ENCODE measurements at places on chromosomes 1 and 21. TPM values are rescaled to one million over a fixed set of nuclear protein-coding genes. Genes with fewer than 3 reads are reported as not detected.

DNA sequence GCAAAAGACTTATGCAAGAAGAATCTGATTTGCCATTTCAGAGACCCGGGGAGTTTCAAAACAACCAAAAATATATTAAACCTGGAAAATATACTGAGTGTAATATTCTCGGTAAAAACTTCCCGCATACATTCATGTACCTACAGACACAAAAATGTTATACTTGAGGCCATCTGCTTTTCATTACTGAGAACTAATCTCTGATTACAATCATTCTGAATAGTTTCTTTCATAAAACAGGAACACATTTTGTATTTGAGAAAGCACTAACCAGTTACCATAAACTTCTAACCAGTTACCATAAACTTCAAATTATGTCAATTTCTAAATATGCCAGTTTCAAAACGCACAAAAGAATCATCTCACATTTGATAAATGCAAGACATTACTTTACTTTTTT lies 7.8 kb downstream of the ZNHIT6 start:
- no peak overlapping the region for H3K4me3 ChIP-seq
- H3K27me3 ChIP-seq: no peaks in the 10 kb centered on the region
- H3K4me1 ChIP-seq: peaks cover 6% of the 10 kb centered on the region
- no peak for DNase-seq
- H3K27ac ChIP-seq: no peak overlapping the region

DNA sequence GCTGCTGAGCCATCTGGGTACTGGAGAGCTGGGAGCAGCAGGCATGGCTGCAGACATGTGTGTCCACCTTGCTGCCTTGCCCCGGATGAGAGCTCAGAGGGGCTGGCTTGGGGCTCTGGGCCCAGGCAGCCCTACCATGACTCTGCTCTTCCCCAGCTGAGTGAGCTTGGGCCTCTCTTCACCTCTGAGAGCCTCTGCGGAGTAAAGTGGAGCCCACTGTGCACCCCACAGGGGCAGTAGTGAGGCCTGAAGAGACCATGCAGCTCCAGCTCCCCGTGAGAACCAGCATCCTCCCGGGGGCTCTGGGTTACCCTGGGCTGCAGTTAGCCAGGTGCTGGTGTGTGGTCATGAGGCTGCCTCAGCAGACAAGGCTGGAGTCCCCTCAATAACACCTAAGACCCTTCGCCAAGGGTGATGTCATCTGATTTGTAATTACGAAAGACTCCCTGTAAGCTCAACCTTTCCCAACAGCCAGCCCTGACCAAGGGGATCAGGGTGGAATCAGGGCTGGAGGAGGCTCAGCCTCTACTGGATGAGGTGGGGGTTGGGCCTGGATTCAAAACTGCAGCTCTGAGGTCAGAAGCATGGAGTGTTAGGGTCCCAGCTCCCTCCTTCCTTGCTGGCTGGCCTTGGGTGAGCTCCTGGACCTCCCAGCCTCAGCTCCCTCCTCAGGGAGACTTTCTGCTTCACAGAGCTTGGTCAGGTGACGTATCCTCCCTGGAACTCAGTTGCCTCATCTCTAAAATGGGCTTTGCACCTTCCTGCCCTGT lies 308.0 kb downstream of the MATN1 start:
- DNase-seq: peak; percentile 0
- H3K4me3 ChIP-seq: no peak overlapping the region
- H3K4me1 ChIP-seq: no peaks in the 10 kb centered on the region
- no peaks in the 10 kb centered on the region for H3K27me3 ChIP-seq
- H3K36me3 ChIP-seq: no peaks in the 10 kb centered on the region

- no peak overlapping the region for H3K4me3 ChIP-seq
- peaks cover 18% of the 10 kb centered on the region for H3K4me1 ChIP-seq
- H3K27me3 ChIP-seq: no peaks in the 10 kb centered on the region
Observed at GRCh38 chr1:180563026-180563827, 4.5 kb downstream of the OVAAL start.

GRCh38 chr1:164801791-164802502 lies 243.0 kb downstream of the PBX1 start:
- peaks cover 20% of the 10 kb centered on the region for H3K36me3 ChIP-seq
- no peaks in the 10 kb centered on the region for H3K27me3 ChIP-seq
- H3K27ac ChIP-seq: peak overlapping the region; percentile 16
- no peak for DNase-seq
- H3K4me3 ChIP-seq: no peak overlapping the region

The SPRR2F gene
- total RNA-seq: not detected

The CCDC30 gene
- total RNA-seq: 6.9 TPM

All from neural crest cell (in vitro differentiated cells).